Motor neuron (in vitro differentiated cells): ENCODE measurements at places on chromosomes 6 and 20. TPM values are rescaled to one million over a fixed set of nuclear protein-coding genes. Genes with fewer than 3 reads are reported as not detected.

Gene KCNK16
- 0.45 TPM in 1 of 2 replicates, not detected in the other for total RNA-seq

Gene FOXQ1
- not detected in 2 replicates for total RNA-seq

DNA sequence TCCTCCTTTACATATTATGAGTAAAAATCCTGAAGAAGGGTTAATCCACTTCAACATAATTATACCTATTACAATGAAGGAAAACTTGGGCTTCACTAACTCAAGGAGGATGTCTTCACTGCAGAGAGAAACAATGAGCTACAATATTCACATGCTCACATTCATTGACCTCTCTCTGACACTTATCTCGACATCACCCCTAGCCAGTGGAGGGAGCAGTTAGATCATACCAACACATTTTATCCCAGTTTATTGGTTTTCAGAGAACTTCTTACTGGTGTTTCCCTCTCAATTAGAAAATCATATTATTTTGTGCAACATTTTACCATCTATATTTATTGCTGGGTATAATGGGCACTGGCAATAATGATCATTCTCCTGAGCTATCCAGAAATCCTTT lies 646.5 kb downstream of the TENT5A start:
- no peak for ATAC-seq

Gene TRIM31
- total RNA-seq = not detected in 2 replicates

- peak; percentile 17 for ATAC-seq
Observed at GRCh38 chr6:77474286-77474956, 11.1 kb upstream of the HTR1B start.

DNA sequence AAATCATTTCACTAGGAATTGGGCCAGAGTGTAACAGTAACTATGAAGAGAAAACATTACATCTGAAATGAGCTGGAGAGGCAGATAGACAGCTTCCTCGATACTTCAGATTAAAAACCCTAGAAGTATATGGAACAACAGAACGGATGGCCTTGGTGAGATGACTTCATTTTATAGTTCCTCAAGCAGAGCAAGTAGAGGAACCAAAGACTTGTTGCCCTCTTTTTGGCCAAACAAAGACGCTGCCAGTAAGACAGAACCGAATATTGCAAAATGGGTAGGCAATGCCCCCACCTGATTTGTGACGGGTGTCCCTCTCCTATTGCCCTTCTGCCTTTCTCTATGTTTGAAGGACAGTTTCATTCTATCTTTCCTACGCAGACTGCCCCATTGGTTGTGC lies 53.5 kb downstream of the AGPAT4 start:
- no peak for ATAC-seq

Gene LTB
- 0.81 and 2.8 TPM in 2 replicates for total RNA-seq

GRCh38 chr20:1660246-1660645 lies 2.7 kb upstream of the SIRPG start:
- no peak for ATAC-seq

GRCh38 chr6:137283940-137284810 lies 65.0 kb upstream of the IFNGR1 start:
- no peak for ATAC-seq

GRCh38 chr6:67615796-67616195 lies 1019.3 kb upstream of the ADGRB3 start:
- ATAC-seq = no peak

Gene GPLD1
- total RNA-seq = 4.9 and 5.6 TPM in 2 replicates
